ENCODE measurements at places on chromosomes 1 and 21. TPM values are rescaled to one million over a fixed set of nuclear protein-coding genes. Genes with fewer than 3 reads are reported as not detected.

The PSEN2 gene
- total RNA-seq: 10.7 TPM

The SELE gene
- total RNA-seq: not detected

The HSD3B2 gene
- not detected for total RNA-seq

The MANEAL gene
- total RNA-seq: 1.9 TPM

The FAM151A gene
- total RNA-seq: not detected

GRCh38 chr1:54220004-54220811, 20.2 kb downstream of the MRPL37 start:
- H3K4me3 ChIP-seq: no peak overlapping the region
- peak overlapping the region; percentile 51 for H3K27ac ChIP-seq
- no peak for DNase-seq
- no peaks in the 10 kb centered on the region for H3K4me1 ChIP-seq
- H3K36me3 ChIP-seq: peaks cover 18% of the 10 kb centered on the region

DNA sequence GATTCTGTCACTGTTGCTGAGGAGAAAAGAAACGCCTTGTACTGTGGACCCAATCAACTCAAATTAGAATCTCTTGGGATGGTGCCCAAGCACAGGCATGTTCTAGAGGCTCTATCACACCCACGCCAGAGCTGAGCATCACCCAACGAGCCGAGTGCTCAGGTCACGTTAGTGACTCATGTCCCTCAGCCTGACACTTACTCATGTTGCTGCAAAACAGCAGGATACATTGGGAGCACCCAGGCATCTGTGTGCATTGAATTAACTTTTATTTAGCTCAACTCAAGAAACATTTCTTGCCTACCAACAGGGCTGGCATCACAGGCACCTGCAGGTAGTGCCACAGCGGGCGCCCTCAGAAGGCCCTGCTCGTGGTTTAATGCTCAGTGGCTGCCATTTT, 149.8 kb downstream of the ETS2 start:
- no peak overlapping the region for H3K27ac ChIP-seq
- H3K4me1 ChIP-seq: peaks cover 48% of the 10 kb centered on the region
- peaks cover 5% of the 10 kb centered on the region for H3K36me3 ChIP-seq
- peaks cover 33% of the 10 kb centered on the region for H3K27me3 ChIP-seq
- DNase-seq: no peak
- no peak overlapping the region for H3K4me3 ChIP-seq

- peak; percentile 52 for DNase-seq
- H3K36me3 ChIP-seq: no peaks in the 10 kb centered on the region
- peaks cover 33% of the 10 kb centered on the region for H3K27me3 ChIP-seq
Observed at GRCh38 chr1:15100121-15100879, 53.2 kb upstream of the TMEM51 start.

- no peak for DNase-seq
- peaks cover 38% of the 10 kb centered on the region for H3K4me1 ChIP-seq
- H3K27me3 ChIP-seq: no peaks in the 10 kb centered on the region
Observed at GRCh38 chr1:159831412-159832141, 4.9 kb downstream of the SLAMF8 start.

- H3K4me3 ChIP-seq: no peak overlapping the region
- no peak overlapping the region for H3K27ac ChIP-seq
- no peaks in the 10 kb centered on the region for H3K4me1 ChIP-seq
- no peak for DNase-seq
- H3K27me3 ChIP-seq: no peaks in the 10 kb centered on the region
- H3K36me3 ChIP-seq: peaks cover under 1% of the 10 kb centered on the region
Observed at GRCh38 chr1:217895841-217896240, 264.7 kb downstream of the SPATA17 start.

- no peaks in the 10 kb centered on the region for H3K36me3 ChIP-seq
- no peak overlapping the region for H3K27ac ChIP-seq
- H3K4me3 ChIP-seq: no peak overlapping the region
- DNase-seq: no peak
- H3K27me3 ChIP-seq: no peaks in the 10 kb centered on the region
Observed at GRCh38 chr1:3384407-3384806, 70.1 kb upstream of the ARHGEF16 start.

GRCh38 chr1:81029266-81029665, 771.5 kb upstream of the ADGRL2 start:
- H3K27ac ChIP-seq: no peak overlapping the region
- H3K36me3 ChIP-seq: no peaks in the 10 kb centered on the region
- no peak for DNase-seq
- no peaks in the 10 kb centered on the region for H3K27me3 ChIP-seq

DNA sequence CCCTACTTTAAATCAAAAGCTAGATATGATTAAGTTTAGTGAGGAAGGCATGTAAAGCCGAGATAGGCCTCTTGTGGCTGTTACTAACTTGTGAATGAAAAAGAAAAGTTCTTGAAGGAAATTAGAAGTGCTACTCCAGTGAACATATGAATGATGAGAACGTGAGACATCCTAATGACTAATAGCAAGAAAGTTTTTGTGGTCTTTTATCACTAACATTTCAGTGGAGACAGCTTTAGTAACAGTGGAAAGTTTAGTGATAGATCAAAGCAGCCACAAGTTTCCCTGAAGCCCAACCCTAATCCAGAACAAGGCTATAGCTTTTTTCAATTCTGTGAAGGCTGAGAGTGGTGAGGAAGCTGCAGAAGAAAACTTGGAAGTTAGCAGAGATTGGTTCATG, 73.6 kb upstream of the LRRC8B start:
- DNase-seq: peak; percentile 25
- H3K4me3 ChIP-seq: peak overlapping the region; percentile 73
- H3K4me1 ChIP-seq: peaks cover 26% of the 10 kb centered on the region
- H3K27me3 ChIP-seq: peaks cover 47% of the 10 kb centered on the region
- no peaks in the 10 kb centered on the region for H3K36me3 ChIP-seq
- peak overlapping the region; percentile 97 for H3K27ac ChIP-seq

DNA sequence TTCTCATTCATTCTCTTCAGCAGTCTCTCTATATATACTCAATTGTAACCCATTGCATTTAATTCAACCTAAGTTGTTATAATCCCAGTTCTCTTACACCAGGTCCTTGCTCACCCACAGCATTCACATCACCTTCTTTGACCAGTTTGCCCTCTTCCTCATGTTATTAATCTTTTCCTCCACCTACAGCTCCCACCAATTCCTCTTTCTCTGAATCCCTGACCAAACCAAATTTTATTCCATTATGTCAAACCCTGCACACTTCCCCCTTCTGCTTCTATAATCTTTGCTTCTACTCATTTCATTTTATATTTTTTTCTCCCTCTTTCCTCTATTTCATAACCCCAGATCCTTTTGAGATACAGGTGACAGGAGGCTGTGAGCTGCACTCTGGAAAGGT, 1.4 kb downstream of the CD1A start:
- DNase-seq: no peak
- H3K36me3 ChIP-seq: no peaks in the 10 kb centered on the region
- H3K4me1 ChIP-seq: no peaks in the 10 kb centered on the region
- H3K27ac ChIP-seq: no peak overlapping the region
- H3K4me3 ChIP-seq: no peak overlapping the region
- peaks cover 32% of the 10 kb centered on the region for H3K27me3 ChIP-seq

- peaks cover 46% of the 10 kb centered on the region for H3K4me1 ChIP-seq
- no peak for DNase-seq
- H3K36me3 ChIP-seq: peaks cover 4% of the 10 kb centered on the region
- H3K27me3 ChIP-seq: no peaks in the 10 kb centered on the region
Observed at GRCh38 chr1:33260439-33260838, 4.1 kb downstream of the ZNF362 start.

GRCh38 chr1:32771561-32772280, 45.4 kb downstream of the YARS1 start:
- no peak overlapping the region for H3K27ac ChIP-seq
- no peaks in the 10 kb centered on the region for H3K27me3 ChIP-seq
- H3K4me3 ChIP-seq: no peak overlapping the region
- peaks cover 8% of the 10 kb centered on the region for H3K36me3 ChIP-seq

DNA sequence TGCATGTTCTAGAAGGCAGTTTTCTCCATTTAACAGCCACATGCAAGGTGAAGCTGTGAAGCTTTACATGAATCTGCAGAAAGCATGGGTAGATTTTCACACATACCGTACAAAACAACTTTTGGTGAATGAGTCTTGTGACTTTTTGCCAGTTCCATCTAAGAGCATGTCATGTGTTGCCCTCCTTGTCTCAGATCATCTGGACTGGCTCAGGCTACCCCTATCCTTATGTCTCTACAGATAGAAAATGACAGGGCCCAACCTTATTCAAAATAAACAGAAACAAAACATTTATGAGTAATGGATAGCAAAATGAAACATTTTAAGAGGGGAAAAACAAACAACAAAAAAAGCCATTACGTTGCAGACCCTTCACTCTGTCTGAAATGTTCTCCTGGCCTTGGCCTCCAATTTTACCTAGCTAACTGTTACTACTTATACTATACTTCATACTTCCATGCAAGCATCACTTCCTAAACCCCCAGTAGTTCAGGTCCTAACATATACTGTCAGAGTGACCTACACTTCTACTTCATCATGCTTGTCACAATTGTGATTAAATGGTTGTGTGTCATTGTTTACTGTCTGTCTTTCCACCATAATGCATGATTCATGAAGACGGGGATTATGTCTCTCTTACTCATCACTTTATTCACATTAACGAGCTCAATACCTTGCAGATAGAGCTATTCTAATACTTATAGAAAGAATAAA, 39.0 kb downstream of the LRRC8C start:
- H3K27me3 ChIP-seq: no peaks in the 10 kb centered on the region
- no peak for DNase-seq

GRCh38 chr1:202107801-202108731, 14.7 kb upstream of the GPR37L1 start:
- no peaks in the 10 kb centered on the region for H3K36me3 ChIP-seq
- H3K27me3 ChIP-seq: no peaks in the 10 kb centered on the region
- H3K27ac ChIP-seq: no peak overlapping the region

DNA sequence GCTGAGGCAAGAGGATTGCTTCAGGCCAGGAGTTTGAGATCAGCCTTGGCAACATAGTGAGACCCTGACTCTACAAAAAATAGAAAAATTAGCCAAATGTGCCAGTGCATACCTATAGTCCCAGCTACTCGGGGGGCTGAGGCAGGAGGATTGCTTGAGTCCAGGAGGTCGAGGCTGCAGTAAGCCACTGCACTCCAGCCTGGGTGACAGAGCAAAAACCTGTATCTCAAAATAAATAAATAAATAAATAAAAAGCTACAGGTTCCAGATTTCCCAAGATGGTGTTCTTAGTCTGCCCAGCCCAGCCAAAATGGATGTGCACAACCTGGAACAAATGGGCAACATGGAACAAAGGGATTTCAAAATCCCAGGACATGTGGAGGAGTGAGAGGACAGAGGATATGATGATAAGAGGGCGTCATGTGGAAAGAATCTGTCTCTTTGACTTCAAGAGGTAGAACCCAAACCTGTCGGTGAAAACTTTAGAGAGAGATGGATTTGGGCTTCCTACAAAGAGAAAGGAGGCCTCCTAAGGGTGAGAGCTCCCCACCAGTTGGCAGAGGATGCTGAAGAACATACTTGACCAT, 3.2 kb downstream of the EDARADD start:
- DNase-seq: no peak
- H3K4me3 ChIP-seq: peak overlapping the region; percentile 12
- peaks cover 5% of the 10 kb centered on the region for H3K36me3 ChIP-seq
- H3K4me1 ChIP-seq: peaks cover 30% of the 10 kb centered on the region
- H3K27ac ChIP-seq: no peak overlapping the region

DNA sequence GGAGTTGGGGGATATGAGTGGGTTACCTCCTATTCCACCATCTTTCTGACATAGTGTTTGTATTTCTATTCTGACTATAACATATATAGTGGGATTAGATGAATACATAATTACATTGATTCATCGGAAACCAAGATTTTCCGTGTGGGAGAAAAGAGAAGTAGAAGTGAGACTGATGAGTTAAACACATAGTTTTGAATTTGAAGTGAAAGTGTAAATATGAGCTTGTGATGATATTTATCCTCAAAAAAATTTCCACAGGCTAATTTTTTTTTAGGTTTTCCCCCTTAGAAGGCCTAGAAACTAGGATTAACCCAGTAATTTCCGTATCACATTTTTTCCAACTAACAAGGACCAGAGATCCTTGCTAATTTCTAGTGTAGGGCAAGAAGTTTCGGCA, 6.9 kb downstream of the CD1B start:
- DNase-seq: no peak
- no peak overlapping the region for H3K4me3 ChIP-seq

GRCh38 chr1:109011335-109011734, 30.6 kb downstream of the WDR47 start:
- no peak overlapping the region for H3K4me3 ChIP-seq
- DNase-seq: no peak

GRCh38 chr21:36516281-36516680, 36.4 kb upstream of the CLDN14 start:
- no peak overlapping the region for H3K27ac ChIP-seq
- peaks cover 14% of the 10 kb centered on the region for H3K27me3 ChIP-seq
- H3K36me3 ChIP-seq: no peaks in the 10 kb centered on the region
- DNase-seq: no peak
- H3K4me3 ChIP-seq: no peak overlapping the region

DNA sequence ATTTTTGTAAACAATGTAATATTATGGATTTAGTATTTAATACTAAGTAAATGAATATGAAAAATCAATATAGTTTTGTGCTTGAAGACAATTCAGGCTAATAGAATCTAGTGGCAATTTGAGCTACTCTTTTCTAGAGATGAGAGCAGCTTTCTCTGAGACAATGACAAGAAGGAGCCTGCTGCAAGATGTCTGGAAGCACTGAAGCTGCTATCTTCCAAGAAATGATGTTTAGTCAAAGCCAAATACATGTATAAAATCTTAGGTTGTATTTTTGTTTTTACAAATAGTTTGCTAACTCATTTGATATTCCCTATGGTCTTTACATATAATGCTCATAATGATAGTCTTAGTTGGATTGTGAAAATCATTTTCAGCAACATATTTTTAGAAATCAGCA, 103.9 kb upstream of the COL24A1 start:
- peaks cover 5% of the 10 kb centered on the region for H3K27me3 ChIP-seq
- H3K4me3 ChIP-seq: no peak overlapping the region
- H3K4me1 ChIP-seq: no peaks in the 10 kb centered on the region
- no peaks in the 10 kb centered on the region for H3K36me3 ChIP-seq
- no peak for DNase-seq

- no peaks in the 10 kb centered on the region for H3K27me3 ChIP-seq
- H3K4me3 ChIP-seq: peak overlapping the region; percentile 61
- peak; percentile 43 for DNase-seq
- peaks cover 26% of the 10 kb centered on the region for H3K4me1 ChIP-seq
- H3K36me3 ChIP-seq: peaks cover 35% of the 10 kb centered on the region
Observed at GRCh38 chr21:44618909-44619308, 7.0 kb downstream of the KRTAP10-8 start.

DNA sequence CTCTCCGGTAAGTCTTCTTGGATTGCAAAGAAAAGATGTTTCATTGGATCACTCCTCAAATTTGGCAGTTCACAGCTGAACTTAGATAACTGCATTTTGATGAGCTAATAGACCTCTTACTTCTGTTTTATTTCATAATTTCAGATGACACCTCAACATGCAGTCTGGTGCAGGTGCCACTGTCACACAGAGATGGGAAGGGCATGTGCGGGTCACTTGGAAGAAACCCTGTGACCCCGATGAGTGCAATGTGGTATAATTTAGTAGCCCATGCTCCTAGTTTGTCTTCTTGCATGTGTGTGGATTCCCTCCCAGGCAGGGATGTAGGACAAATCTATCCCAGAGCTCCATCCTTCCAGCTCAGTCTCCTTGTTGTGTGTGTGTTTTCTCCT, 481 bp upstream of the SLAMF1 start:
- H3K27ac ChIP-seq: peak overlapping the region; percentile 100
- DNase-seq: no peak
- H3K4me3 ChIP-seq: peak overlapping the region; percentile 99
- peaks cover 66% of the 10 kb centered on the region for H3K4me1 ChIP-seq
